ENCODE measurements at places on chromosomes 1 and 21.
A peak's percentile ranks its signal among the peaks of the same experiment; 100 is the strongest.

DNA sequence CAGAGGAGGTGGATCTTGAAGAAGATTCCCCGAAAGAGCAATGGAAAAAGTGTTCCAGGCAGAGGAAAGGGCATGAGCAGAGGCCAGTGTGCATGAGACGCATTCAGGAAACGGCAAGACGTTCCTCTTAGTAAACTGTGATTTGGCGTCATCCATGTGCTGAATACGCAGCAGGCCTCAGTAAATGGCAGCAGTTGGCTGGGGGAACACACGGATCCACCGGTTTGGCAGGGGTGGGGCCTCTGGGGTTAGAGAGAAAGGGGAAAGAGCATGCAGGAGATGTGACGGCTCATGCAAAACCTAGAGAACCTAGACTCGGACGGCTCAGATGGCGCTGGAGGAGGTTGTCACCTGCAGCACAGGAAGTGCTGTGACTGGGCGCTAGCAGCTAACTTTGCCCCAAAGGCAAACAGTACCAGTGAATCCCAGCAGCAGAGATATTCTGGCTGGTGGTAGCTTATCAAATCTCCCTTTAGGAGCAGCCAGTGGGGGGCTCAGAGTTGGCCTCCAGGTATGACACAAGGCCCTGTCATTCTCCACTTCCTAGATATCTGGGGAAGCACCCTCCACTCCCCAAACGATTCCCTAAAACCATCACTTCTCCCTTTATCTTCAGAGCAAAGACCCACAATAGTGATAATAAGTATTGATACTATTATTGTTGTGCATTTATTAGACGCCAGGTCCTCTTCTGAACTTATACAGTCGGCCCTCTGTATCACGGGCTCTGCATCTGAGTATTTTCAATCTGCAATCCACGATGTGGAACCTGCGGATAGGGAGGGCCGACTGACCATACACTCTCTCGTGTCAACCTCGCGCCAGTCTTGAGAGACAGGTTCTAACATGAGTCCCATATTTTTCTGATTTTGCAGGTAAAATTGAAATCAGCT, 7.6 kb downstream of the LAPTM5 start:
- DNase-seq, result peak; percentile 49

DNA sequence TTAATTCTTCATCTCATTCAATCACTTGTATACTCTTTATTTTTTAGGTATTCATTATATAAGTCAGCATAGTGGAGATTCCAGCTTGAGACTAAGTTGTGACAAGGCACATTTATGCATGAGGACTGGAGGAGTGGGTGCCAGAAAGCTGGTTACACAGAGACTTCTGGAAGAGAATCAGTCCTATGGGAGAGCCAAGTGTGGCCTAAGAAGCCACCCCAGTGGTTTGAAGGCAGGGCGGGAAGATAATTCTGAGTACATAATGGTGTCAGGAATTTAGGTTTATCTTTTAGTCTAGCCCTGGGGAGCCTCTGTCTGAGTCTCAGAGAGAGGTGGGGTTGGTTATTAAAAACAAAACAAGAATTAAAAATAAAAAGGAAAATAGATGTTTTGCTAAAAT, 83.0 kb downstream of the SPAG17 start:
- no peak for DNase-seq

DNA sequence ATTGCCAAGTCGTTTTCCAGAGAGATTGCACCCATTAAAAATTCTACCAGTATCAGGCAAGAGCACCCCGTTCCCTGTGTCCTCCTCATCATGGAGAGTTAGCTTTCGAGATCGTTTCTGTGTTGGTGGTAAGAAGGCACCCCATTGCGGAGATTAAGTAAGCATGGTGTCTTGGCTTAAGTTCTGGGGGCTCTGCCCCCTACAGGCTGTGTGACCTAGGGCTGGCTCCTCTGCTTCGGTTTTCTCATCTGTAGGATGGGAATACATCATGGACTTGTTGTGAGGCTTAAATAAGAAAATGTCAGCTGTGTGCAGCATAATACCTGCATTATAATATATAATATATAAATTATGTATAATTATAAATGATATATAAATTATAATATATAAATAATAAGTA, 36.8 kb upstream of the TENT5C start:
- DNase-seq, result no peak

- no peak for DNase-seq
Observed at GRCh38 chr1:155598842-155599331, 11.1 kb upstream of the MSTO1 start.

DNA sequence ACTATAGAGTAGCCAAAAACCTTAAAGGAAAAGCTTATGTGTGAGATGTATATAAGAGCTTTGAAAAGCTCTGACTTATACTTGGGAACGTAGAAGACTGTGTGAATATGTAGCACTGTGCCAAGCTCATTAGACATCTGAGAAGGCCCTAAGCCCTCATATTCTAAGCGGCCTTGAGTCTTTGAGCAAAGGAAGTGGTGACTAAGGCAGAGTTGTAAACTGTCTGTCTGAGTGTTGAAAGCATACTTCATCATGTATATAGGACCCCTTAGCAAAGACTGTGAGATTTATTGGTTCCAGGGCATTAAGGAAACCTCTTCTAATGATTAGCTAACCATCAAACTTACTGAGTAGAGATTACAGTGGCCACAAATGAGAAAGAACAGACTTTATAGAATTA, 153.3 kb upstream of the LYPLAL1 start:
- no peak for DNase-seq

DNA sequence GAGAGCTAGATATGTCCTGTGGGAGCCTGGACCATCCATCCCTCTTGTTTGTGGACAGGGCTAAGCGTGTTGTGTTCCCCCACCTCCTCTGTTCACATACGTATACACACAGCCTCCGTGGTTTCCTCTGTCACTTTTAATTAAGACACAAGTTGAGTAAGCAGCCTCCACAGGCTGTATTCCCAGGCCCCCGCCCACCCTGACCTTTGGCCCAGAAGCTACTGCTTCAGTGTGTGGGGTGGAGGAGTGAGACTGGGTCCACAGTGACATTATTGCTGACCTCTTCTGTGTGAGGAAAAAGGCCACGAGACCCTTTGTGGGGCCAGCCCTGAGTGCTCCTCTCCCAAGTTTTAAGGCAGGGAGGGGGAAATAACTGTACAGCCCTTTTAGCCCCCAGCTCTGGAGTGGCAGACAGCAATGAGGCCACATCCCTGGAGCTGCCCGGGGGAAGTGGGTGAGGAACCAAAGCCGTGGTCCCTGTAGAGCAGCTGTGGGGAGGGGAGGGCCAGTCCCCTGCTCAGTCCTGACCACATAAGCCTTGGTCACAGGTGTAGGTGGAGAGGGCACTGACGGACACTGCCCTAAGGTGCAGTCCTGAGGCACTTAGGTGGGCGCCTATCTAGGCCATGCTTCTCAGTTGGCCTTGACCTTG, 4.4 kb downstream of the ELOVL1 start:
- no peak for DNase-seq

DNA sequence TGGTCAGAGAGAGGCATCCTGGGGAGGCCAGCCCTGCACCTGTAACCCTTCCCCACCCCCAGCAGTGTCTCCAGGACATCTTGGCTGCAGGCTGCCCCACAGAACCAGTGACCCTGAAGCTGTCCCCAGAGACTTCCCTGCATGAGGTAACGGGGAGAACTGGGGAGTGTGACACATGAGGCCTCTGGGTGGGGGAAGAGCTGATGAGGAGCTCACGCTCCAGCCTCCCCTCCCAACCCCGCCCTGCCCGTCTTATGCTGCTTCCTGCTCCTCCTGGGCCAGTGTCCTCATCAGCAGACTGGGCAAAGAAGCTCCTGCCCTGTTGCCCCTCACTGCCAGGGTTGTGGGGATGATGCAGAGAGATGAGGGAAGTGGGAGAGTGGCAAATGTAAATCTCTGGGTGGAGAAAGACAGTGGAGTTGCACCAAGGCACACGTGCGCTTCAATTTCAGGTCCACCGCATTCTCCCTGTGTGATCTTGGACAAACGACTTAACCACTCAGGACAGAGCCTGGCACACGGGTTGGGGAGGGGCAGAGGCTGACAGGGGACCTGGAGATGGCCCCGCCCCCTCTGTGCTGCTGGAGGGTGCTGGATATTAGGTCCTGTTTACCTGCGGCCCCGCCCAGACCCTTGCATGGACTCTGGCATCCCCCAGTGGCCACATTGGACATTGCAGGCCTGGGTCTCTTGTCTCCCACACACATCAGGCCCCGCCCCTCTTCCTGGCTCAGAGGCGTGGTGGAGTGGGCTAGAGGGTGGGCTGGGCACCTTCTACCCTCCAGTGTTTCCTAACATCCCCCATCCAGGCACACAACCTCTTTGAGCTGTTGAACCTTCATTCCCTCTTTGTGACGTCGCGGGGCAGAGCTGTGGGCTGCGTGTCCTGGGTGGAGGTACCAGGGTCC, 12.3 kb downstream of the CLCNKB start:
- peak; percentile 74 for DNase-seq

DNA sequence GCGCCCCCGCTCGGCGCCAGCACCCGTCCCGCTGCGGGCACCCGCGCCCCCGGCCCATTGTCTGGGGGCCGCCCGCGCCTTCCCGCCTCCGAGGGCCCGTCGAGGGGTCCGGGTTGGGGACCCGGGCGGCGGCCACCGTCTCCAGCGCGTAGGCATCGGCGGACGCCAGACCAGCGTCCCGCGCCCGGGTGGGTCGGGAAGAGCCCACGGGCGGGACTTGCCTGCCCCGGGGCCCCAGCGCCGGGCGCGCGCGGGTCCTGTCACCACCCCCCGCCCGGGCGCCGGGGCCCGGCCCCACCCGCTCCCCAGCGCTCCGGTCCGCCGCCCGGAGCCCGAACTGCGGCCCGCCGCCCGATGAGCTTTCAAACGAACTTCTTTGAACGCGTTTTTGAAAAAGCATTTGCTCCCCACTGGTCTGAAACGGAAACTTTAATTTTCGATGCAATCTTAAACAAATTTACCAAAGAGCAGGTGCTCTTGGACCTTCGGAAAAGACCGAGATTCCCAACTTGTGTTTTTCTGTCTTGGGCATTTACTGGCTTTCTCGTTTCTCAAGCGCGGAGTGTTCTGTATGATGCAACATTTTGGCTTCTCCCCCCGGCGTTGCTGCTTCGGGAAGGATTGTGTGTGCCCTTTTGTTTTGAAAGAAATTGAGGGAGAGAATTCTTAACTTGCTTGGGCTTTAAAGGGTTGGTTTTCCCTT, 615 bp downstream of the CLIC4 start:
- DNase-seq, result no peak

DNA sequence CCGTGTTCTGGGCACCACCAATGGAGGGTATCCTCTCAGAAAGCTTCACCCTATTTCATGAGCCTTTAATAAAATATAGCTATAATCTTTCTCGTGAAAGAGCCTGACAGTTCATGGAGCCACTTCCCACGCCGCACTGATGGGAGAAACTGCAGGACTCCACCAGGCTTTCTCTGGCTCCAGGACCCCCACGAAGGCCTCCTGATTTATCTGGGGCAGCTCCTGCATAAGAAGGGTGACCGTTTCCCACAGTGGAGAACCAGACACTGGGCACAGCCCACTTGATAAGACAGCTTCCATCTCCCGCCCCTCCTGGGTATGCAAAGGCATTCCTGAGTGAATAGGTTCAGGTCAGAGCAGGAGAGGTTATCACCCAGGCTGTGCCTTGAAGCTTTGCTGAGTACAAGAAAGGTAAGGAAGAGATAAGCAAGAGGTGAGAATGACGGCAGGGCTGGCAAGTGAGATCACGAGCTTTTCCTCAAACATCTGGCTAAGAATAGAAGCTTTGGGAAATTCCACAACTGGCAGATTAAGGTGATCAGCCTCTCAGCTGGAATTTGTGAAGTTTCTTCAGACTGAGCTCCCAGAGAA, 499.8 kb downstream of the KIF26B start:
- no peak for DNase-seq

DNA sequence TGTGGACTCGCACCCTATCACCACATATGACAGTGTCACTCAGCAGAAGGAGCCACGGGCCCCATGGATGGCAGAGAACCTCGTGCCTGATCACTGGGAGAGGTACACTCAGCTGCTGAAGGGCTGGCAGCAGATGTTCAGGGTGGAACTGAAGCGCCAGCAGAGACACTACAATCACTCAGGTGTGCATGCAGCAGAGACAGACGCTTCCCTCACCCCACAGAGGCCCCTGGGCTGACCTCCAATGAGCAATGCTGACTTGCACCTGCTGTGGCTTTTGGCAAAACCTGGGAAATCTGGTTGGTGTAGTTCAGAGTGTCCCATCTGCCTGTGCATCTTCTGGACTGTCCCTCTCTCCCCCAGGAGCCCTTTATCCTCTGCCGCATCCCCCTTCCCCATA, 51.9 kb downstream of the KIAA1614 start:
- DNase-seq, result no peak

DNA sequence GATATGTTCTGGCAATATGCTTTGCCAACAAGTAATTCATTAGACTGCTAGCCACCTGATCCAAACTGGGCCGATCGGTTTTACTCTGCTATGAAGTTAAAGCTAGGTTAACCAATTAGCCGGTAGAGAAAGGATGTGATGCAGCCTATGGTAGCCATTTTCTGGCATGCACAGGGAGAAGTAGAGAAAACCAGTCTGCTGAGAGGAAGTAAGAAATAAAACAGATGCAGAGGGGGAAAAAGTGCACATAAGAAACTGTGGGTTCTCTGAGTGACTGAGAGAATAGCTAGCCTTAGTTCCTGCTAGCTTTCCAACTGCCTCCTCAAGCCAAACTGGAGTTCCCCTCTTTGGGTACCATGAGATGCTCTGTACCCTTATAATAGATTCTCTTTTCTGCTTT, 52.8 kb downstream of the ARID4B start:
- no peak for DNase-seq

- DNase-seq, result no peak
Observed at GRCh38 chr1:246302711-246303317, 204.3 kb downstream of the SMYD3 start.

- no peak for DNase-seq
Observed at GRCh38 chr1:115764541-115764940, 4.0 kb downstream of the CASQ2 start.

DNA sequence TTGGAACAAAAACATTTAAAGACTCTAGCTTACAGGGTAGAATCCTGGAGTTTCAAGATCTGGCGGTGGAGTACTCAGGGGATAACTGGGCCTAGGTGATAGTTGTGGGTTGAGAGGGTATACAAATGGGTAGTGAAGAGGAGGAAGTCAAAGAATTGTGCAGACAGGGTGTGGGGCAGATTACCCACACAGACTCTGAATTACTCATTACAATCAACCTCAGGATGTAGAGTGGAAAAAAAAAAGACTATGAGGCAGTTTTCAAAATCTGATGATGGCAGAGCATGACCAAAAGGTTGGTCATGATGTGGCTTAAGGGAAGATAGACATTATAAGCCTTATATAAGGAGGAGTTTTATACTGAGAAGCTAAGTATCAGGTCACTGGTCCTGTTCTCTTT, 44.1 kb upstream of the GLIS1 start:
- DNase-seq, result no peak

DNA sequence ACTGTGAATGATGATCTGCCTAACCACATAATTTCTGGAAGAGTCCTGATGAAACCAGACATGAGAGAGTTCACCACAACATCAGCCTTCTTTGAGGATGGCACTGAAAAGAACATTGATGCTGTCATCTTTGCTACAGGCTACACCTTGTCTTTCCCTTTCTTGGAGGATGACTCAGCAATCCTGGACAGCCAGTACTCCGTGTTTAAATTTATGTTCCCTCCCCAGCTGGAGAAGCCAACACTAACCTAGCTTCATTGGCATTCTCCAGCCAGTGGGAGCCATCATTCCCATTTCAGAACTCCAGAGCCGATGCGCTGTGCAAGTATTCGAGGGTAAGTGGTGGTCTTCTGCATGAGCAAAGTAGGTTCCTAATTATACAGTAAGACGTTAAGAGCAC, 164.1 kb upstream of the POGK start:
- no peak for DNase-seq
